Brain microvascular endothelial cell (primary cell): ENCODE measurements at places on chromosomes 7 and 10.
A peak's percentile ranks its signal among the peaks of the same experiment; 100 is the strongest.

- DNase-seq, result no peak
Observed at GRCh38 chr10:15797346-15797745, 63.0 kb downstream of the MINDY3 start.

DNA sequence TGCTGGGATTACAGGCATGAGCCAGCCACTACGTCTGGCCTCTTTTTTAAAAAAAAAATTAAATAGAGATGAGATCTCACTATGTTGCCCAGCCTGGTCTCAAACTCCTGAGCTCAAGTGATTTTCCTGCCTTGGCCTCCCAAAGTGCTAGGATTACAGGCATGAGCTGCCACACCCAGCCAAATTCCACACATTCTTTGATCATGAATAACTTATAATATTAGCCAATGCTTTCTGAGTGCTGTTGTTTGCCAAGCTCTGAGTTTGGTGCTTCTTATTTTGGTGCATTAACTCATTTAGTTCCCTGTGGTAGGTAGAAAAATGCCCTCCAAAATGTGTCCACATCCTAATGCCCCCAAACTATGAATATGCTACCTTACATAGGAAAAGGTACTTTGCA is 47.2 kb upstream of the MKI67 start:
- DNase-seq, result peak; percentile 45

DNA sequence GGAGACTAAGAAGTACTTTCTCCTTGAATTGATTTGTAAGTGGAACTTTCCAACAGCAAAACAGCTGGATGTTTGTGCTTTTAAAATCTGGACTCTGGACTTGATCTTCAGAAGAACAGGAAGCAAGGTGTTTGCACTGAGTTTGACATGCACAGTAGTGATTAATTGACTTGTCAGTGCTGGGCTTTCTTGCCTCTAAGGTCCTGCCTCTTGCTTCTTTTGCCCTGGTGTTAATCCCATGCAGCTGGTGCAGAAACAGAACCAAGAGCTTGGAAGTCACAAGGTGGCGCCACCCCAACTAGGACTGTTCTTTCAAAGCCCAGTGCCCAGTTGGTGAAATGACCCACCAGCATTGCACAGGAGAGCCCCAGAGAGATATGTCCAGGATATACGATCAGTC is 66.8 kb upstream of the SEPHS1 start:
- peak; percentile 33 for DNase-seq

DNA sequence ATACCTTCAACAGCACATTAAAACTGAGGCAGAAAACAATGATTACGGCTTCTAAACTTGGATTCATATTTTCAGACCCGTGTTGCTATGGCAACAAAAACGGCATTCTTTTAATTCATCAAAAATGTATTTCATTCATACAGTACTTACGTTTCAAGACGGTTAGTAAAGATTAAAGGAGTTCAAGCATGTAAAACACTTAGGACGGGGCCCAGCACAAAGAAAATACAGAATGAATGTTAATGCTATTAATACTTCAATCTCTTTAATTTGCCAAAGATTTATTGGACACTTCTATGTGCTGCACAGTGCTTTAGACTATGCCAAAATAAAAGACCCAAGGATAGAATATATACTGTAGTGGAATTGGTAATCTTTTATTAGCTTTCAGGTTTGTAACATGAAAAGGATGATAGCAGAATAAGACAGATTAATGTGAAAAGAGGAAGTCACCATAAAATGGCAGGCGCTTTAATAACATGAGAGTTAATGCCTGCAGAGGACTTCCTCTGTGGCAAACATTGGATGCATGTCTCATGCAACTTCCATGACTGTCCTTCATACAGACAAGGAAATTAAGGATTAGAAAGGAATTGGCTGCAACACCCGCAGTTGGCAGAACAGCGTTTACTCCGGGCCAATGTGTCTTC is 201.6 kb upstream of the KLF6 start:
- no peak for DNase-seq

GRCh38 chr10:74121368-74121767 is 29.3 kb downstream of the AP3M1 start:
- no peak for DNase-seq

- no peak for DNase-seq
Observed at GRCh38 chr10:133378251-133379096, 588 bp upstream of the PAOX start.

GRCh38 chr10:15864419-15864818 is 4.1 kb upstream of the MINDY3 start:
- DNase-seq, result no peak

DNA sequence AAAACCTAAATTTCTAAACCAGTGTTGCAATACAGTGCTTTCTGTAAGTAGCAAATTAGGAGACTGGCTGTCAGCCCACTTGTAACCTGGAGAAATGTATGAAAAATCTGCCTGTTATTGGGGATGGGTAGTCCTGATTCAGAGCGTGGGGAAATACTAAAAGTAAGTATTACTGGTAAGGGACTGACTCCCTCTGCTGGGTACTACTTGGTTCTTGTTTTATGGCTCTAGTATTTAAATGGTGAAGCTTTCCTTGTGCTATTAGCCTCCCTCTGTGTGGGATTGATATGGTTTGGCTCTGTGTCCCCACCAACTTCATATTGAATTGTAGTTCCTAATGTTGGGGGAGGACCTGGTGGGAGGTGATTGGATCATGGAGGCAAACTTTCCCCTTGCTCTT is 886.1 kb downstream of the SORCS1 start:
- no peak for DNase-seq

DNA sequence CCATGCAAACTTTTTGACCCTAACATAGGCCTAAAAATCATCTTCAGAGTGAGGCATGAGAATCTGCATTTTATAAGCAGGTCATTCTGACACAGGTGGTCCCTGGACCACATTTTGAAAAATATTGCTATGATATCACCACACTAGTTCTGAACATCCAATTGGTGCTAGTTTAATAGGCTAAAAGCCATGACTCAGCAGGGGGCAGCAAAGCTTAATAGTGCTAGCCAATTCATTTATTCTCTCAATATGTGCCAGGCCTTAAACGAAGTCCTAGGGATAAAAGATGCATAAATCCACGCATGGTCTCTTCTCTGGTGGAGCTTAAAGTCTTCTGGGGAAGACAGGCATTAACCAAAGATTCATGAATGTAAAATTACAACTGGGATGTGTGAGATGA is 10.2 kb upstream of the SLC25A28 start:
- peak; percentile 56 for DNase-seq

DNA sequence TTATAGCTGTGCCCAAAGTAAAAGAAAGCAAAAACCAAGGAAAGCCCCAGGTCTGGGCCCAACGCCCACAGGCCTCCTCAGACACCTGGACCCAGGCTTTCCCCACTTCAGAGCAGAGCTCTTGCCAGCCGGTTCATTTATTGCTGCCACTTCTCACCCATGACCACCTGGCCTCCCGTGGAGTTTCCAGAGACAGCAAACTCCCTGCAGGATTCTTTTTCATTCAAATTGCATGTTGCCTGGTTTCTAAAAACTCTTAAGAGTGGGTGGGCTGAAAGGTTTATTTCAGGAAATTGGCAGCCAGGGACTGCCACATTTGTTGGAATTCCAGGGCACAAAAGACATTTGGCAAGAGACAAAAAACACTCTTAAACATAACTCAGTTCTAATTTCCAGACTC is 4.7 kb downstream of the VOPP1 start:
- DNase-seq, result no peak

DNA sequence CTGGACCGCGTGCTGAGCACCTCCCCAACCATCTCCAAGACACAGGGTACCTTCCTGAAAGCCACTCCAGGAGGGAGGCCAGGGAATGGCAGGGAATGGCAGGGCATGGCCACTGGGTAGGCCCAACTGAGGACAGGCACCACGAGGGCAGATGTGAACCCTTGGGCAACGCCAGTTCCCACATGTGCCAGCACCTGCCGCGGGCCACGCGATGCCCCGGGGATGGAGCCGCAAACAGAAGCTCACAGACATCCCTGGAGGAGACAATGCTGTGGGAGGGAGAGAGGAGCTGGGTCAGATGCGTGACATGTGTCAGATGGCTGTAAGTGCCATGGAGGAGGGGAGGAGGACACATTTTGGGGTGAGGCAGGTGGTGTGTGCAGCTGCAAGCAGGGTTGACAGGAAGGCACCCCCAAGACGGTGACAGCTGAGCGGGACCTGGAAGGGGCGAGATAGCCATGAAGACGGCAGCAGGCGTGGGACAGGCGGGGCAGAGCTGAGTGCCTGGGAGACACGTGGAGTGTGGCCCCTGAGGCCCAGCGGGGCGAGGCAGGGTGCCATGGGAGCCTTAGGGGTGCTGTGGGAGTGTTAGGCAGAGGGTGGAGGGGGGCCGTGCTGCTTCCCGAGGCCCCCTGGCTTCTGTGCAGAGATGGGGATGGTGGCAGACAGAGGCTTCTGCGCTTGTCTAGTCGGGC is 27.7 kb downstream of the IQCE start:
- DNase-seq, result no peak

DNA sequence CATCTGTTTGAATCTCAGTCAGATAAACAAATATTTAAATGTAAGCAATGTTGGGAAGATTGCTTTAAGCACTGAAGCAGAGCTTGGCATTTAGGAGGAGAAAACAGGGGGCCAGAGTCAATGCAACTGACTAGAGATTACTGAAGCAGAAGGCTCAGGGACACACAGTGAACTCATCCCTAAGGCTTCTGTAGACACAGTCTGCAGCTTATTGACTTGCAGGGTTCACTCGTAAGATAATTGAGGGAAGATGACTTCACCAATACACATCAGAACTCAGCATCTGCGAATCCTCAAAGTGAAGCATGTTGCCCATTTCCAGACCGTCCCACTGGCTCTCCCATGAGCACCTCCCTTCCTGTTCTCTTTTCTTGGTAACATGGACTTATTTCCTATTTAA is 363.4 kb upstream of the PFKP start:
- no peak for DNase-seq

DNA sequence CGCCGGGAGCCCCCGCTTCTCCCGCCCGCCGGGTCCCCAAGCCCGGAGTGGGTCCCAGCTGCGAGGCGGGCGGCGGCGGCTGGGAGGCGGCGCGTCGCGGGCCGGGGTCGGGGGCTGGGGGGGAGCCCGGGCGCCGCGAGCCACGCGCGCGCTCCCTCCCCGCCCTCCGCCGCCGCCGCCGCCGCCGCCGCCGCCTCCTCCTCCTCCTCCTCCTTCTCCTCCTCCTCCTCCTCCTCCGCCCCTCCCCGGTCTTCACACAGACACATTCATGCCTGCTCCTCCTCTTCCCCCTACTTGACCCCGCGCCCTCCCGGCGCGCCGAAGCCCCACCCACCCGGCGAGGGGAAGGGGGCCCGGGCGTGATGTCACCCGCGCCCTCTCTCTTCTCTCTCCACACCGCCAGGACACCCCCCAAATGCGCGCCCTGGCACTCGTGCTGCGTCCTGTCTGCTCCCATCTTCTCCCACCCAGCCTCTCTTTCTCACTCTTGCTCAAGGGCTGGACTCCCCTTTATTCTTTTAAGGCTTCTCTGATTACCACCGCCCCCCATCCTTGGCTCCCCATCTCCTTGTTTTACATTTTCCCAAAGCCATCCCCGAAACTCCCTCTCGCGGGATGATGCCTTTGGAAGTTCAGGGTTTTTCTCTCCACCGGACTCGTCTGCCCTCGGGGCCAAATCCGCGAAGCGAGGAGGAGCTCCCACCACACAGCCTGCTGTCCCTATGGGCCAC is 967 bp upstream of the GLI3 start:
- no peak for DNase-seq

DNA sequence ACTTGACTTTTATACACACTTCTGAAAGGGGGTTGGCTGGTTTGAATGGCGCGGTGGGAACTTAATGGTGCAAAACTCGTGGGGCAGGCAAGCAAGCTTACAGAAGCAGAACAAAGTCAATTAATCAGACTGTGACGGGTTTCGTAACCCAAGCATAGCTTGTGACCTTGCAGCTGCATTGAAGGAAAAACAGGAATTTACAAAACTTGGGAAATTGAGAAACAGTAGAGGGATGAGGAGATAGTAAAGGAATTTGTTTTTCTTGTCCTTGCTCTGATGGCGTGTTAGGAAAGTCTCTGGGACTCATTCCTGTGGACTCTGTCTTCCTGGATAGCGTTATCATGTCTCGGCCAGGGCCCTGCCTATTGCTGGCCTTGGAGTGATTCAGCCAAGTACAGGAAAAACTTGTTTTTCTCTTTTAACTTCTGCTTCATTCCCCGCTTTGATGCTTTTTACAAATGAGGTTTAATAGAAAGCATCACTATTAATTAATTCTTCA is 220.0 kb upstream of the KCND2 start:
- peak; percentile 84 for DNase-seq

GRCh38 chr10:92751827-92752226 is 62.1 kb downstream of the HHEX start:
- no peak for DNase-seq

- no peak for DNase-seq
Observed at GRCh38 chr7:134457210-134457609, 1.7 kb downstream of the AKR1B1 start.

DNA sequence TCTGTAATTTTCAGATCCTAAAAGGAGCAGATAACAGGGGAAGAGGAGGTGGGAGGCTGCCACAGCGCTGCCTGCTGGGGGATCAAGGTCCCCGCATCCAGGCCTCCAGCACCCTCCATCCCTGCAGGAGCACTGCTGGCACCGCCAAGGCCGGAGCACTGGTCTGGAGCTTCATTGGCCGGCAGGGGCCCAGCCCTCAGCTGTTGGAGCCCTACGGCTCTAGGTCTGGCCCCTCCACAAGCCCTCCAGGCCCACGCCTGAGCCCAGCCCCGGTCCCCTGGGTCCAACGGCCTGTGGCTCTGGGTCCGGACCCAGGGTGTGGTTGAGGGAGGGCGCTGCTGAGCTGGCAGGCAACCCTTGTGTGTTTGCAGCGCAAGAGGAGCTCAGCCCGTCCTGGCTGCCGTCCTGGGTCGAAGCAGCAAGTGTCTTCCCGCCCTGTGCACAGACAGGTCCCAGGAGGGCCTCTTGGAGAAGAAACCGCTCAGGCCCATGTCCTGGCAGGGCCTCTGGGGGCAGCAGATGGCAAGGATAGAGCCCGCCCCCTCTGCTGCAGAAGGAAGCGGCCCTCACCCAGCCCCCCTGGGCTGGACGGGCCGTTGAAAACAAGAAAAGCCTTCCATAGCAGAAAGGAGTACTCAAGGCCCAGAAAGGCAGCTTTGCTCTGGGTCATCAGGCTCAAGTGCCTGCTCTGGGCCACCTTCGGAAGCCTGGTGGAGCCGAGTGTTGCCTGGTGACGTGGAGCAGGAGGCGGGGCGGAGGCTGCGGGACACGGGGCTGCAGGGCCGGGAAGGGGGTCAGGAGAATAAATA is 54.3 kb upstream of the TNRC18 start:
- no peak for DNase-seq

DNA sequence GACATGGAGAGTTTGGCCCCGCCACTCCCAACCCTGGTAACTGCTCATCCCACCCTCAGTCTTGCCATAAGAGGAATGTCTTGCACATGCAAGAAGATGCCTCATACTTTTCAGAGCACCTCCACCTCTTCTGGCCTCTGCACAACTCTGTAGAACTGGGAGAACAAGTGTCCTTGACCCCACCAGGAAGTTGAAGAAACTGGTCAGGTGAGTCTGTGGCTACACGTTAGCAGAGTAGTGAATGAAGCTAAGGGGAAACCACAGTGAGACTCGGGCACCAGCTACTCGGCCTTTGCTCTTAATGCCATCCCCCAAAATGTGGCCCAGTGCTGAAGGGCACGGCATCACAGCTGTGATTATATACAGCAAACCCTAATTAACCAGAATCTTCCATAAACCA is 110.1 kb downstream of the ARID5B start:
- DNase-seq, result no peak

GRCh38 chr7:49093218-49093617 is 168.9 kb downstream of the CDC14C start:
- no peak for DNase-seq
